ENCODE measurements at places on chromosomes 5 and 9.
A peak's percentile ranks its signal among the peaks of the same experiment; 100 is the strongest.

DNA sequence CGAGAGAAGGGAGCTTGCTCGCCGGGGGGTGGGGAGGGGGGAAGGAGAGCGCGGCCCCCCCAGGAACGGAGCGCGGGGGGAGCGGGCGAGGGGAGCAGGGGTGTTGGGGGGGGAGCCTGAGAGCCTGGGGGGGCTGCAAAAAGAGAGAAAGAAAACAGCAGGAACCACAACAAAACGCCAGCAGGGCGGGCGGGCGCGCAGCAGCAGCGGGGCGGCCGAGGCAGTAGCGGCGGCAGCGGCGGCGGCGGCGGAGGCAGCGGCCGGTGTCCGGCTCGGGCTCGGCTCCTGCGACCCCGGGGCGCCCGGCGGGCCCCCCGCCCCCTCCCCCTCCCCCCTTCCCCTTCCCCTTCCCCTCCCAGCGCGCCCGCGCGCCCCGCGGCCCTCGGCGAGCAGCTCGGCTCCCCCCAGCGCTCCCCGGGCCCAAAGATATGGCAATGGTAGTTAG is 1.6 kb downstream of the NR2F1 start:
- H3K4me3 ChIP-seq: no peak overlapping the region
- peaks cover 39% of the 10 kb centered on the region for H3K27me3 ChIP-seq
- DNase-seq: no peak
- H3K27ac ChIP-seq: no peak overlapping the region

- no peak overlapping the region for H3K4me3 ChIP-seq
- DNase-seq: no peak
- no peaks in the 10 kb centered on the region for H3K27me3 ChIP-seq
- H3K4me1 ChIP-seq: no peaks in the 10 kb centered on the region
- no peak overlapping the region for H3K27ac ChIP-seq
- H3K36me3 ChIP-seq: no peaks in the 10 kb centered on the region
These were observed 137.5 kb upstream of the CDKN2B start for GRCh38 chr9:22146604-22147003.

GRCh38 chr9:114336157-114336556 is 6.5 kb downstream of the ORM2 start:
- H3K4me3 ChIP-seq: no peak overlapping the region
- DNase-seq: no peak
- no peaks in the 10 kb centered on the region for H3K4me1 ChIP-seq
- H3K36me3 ChIP-seq: no peaks in the 10 kb centered on the region

GRCh38 chr5:81506900-81507588 is 113.1 kb upstream of the ACOT12 start:
- no peaks in the 10 kb centered on the region for H3K36me3 ChIP-seq
- H3K4me3 ChIP-seq: no peak overlapping the region
- H3K4me1 ChIP-seq: no peaks in the 10 kb centered on the region

DNA sequence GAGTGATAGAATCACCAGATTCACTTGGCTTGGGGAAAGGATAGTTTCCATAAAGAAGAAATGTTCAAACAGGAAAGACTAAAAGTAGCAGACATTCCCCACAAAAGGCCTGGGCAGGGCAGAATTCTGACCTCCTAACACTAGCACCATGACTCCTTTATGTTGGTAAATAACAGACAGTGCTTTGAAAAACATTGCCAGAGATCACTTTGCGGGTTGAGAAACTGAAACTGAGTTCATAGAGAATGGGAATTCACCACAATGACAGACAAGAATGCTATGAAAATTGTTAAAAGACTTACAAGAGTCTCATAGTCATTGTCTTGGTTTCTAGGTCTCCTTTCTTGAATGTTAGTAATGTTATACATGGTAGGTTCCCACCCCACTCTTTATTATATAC is 172.5 kb upstream of the GLRA1 start:
- H3K36me3 ChIP-seq: no peaks in the 10 kb centered on the region
- no peak for DNase-seq
- H3K4me3 ChIP-seq: no peak overlapping the region
- H3K4me1 ChIP-seq: no peaks in the 10 kb centered on the region

- DNase-seq: no peak
- H3K4me1 ChIP-seq: no peaks in the 10 kb centered on the region
- no peak overlapping the region for H3K4me3 ChIP-seq
- H3K27ac ChIP-seq: no peak overlapping the region
- H3K27me3 ChIP-seq: no peaks in the 10 kb centered on the region
- no peaks in the 10 kb centered on the region for H3K36me3 ChIP-seq
These were observed 219.0 kb downstream of the BNC2 start for GRCh38 chr9:16651446-16651964.

DNA sequence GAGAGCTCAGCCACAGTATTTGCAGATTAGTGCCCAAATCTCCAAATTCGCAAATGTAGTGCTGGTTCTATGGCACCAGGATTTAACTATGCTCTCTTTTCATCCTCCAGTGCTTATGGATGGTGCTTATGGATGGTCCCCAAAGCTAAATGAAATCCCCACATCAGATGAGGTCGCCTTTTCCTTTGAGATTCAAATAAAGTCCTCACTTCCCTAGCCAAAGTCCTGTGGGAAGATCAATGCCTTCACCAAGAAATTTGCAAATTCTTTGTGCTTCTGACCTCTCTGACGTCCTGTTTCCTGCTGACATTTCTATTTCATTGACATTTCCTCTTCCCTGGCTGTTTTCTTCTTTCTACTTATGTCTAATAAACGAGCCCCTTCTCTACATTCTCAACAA is 1077.0 kb upstream of the C9orf72 start:
- H3K4me1 ChIP-seq: peaks cover 2% of the 10 kb centered on the region
- no peaks in the 10 kb centered on the region for H3K36me3 ChIP-seq
- H3K4me3 ChIP-seq: no peak overlapping the region

DNA sequence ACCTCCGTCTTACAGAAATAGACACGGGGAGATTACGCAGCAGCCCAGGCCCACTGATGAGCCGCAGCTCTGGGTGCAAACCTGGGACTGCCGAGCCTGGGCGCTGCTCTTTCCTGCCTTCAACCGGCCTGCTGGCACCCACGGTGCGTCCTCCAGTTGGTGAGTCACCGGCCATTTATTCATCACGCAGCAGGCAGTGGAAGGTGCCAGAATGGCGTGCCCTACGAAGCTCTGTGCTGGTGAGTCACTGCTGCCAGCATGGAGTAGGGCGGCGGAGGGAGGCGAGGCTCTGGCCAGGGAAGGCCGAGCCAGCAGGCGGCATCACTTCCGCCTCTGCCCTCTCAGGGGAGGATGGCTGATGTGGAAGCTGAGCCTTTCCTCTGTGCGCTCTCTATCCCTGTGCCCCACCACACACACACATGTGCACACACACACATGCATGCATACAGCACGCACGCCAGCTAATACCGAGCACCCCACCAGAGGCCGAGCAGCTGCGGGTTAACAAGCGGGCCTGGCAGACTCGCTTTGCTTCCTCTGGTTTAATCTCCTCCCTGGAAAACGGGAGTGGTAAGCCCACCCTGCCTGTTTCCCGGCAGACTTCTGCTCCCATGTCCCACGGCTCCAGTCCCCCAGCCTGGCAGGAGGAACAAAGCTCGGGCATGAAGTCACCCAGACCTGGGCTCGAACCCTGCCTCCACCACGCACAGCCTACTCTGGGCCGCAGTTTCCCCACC is 39.2 kb downstream of the OLFM1 start:
- H3K4me1 ChIP-seq: no peaks in the 10 kb centered on the region
- no peaks in the 10 kb centered on the region for H3K27me3 ChIP-seq
- peak; percentile 44 for DNase-seq
- H3K36me3 ChIP-seq: no peaks in the 10 kb centered on the region
- no peak overlapping the region for H3K27ac ChIP-seq
- H3K4me3 ChIP-seq: no peak overlapping the region

GRCh38 chr5:6472792-6473191 is 24.1 kb downstream of the UBE2QL1 start:
- H3K36me3 ChIP-seq: no peaks in the 10 kb centered on the region
- DNase-seq: no peak
- H3K4me3 ChIP-seq: no peak overlapping the region
- H3K4me1 ChIP-seq: no peaks in the 10 kb centered on the region
- H3K27me3 ChIP-seq: no peaks in the 10 kb centered on the region
- no peak overlapping the region for H3K27ac ChIP-seq

DNA sequence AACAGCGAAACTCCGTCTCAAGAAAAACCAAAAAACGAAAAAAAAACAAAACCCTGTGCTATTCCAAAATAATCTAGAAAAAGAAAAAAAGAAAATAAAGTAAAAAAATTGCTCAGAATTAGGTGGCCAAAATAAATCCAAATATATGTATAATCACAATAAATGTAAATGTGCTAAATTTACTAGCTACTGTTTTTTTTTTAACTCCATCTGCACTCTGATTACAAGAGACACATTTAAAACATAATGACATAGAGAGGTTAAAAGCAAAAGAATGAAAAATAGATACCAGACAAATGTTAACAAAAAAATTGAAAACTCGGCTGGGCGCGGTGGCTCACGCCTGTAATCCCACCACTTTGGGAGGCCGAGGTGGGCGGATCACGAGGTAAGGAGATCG is 66.1 kb downstream of the FGF1 start:
- no peak for DNase-seq
- no peak overlapping the region for H3K4me3 ChIP-seq
- H3K36me3 ChIP-seq: no peaks in the 10 kb centered on the region
- no peaks in the 10 kb centered on the region for H3K4me1 ChIP-seq
- H3K27ac ChIP-seq: no peak overlapping the region
- no peaks in the 10 kb centered on the region for H3K27me3 ChIP-seq

GRCh38 chr9:107059220-107059619 is 196.3 kb downstream of the ZNF462 start:
- H3K36me3 ChIP-seq: no peaks in the 10 kb centered on the region
- H3K4me3 ChIP-seq: no peak overlapping the region
- DNase-seq: no peak
- H3K4me1 ChIP-seq: no peaks in the 10 kb centered on the region

DNA sequence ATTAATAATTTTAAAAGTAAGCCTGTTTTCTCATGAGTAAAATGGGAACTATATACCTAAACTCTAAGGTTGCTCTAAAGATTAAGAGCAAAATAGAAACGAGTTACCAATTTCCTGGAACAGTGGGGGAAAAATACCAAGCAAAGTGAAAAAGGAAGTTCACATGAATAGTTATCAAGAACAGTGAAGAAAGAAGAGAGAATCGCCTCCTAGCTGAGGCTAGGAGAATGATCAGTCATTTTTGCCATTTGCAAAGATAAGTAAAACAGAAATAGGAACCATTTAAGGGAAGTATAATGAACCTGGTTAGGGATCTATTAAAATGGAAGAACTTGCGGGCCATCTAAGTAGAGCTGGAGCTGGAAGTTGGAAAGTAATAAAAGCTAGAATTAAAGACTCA is 50.7 kb downstream of the P4HA2 start:
- DNase-seq: no peak
- H3K4me3 ChIP-seq: no peak overlapping the region
- H3K36me3 ChIP-seq: no peaks in the 10 kb centered on the region
- H3K27me3 ChIP-seq: no peaks in the 10 kb centered on the region
- H3K27ac ChIP-seq: no peak overlapping the region
- H3K4me1 ChIP-seq: no peaks in the 10 kb centered on the region

DNA sequence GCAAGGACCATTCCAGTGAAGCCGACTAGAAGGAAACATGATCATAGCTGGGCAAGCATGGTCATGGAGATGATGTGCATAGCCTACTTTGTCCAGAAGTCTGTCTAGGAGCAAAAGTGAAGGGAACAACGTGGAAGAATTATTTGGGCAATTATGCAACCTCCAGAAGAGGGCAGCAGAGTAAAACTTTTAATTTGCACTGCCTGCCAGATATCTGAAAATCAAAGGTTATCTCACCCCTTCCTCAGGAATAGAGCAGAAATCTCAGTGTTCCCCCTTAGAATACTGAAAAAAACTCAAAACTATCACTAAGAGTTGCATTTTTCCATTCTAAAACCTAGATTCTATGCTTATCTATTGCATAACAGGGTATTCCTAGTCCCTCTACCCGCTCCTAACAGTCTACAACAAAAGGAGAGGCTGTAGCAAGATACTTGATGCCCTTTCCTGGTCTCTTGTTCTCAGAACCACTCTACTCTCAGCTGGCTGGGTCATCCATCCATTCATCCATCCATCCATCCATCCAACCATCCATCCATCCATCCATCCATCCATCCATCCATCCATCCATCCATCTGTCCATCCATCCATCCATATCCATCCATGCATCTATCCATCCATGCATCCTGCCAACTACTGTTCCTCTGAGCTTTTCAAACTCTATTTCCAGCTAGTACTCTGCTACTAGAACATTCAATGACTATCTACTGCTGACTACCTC is 8.4 kb upstream of the SETD9 start:
- H3K4me1 ChIP-seq: no peaks in the 10 kb centered on the region
- peak; percentile 47 for DNase-seq
- no peak overlapping the region for H3K4me3 ChIP-seq
- no peak overlapping the region for H3K27ac ChIP-seq
- no peaks in the 10 kb centered on the region for H3K27me3 ChIP-seq
- H3K36me3 ChIP-seq: no peaks in the 10 kb centered on the region

DNA sequence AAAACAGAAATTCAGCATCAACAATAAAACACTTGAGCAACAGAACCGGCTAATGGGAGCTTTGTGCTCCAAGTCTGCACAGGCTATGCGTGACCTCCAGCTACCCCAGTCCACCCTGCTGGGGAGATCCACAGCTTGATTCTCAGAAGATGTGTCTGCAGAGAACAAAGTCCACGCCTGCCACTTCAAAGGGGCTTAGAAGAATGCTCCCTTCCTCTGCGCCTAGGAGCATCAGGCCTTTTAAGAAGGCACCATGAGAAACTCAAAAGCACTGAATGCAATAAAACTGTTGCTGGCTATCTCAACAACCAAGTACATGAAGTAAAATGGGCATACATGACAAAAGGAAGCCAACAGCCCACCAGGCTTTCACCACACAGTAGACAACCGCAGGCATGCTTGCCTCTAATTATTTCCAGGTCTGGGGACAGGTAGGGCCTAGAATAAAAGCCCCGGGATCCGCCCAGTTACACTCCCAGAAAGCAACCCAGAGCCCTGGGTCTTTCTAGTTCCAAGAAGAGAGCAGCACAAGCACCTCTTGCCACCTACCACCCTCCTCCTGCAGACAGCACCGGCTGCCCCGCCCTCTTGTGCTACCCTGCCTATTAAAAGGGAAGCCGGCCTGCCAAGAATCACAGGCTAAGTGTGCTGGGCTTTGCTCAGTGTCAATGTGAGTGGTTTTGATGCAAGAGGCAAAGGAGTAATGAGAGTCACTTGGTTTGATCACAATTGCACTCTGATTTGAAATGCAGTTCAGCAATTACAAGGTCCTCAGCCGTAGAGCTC is 123.2 kb downstream of the SPOCK1 start:
- no peaks in the 10 kb centered on the region for H3K4me1 ChIP-seq
- H3K36me3 ChIP-seq: no peaks in the 10 kb centered on the region
- H3K27me3 ChIP-seq: no peaks in the 10 kb centered on the region

- peaks cover 12% of the 10 kb centered on the region for H3K4me1 ChIP-seq
- no peak overlapping the region for H3K27ac ChIP-seq
- no peaks in the 10 kb centered on the region for H3K36me3 ChIP-seq
- no peak overlapping the region for H3K4me3 ChIP-seq
These were observed 316.6 kb downstream of the TLE1 start for GRCh38 chr9:81372628-81373191.
